ENCODE measurements at places on chromosomes 4 and X. TPM values are rescaled to one million over a fixed set of nuclear protein-coding genes. Genes with fewer than 3 reads are reported as not detected.

The MYOZ2 gene
- polyA plus RNA-seq, result not detected

The NIPAL1 gene
- 0.61 TPM for polyA plus RNA-seq

The SSX4 gene
- polyA plus RNA-seq, result not detected

The PCDH7 gene
- not detected for polyA plus RNA-seq

The AR gene
- not detected for polyA plus RNA-seq

The SPANXC gene
- not detected for polyA plus RNA-seq

The MTM1 gene
- 13.6 TPM for polyA plus RNA-seq

GRCh38 chr4:102505708-102506107 lies 4.5 kb downstream of the NFKB1 start:
- no peak overlapping the region for H3K27ac ChIP-seq
- H3K36me3 ChIP-seq, result no peaks in the 10 kb centered on the region
- no peak for DNase-seq
- H3K4me3 ChIP-seq, result no peak overlapping the region

- no peaks in the 10 kb centered on the region for H3K36me3 ChIP-seq
- H3K27ac ChIP-seq, result no peak overlapping the region
- no peaks in the 10 kb centered on the region for H3K27me3 ChIP-seq
- no peak overlapping the region for H3K4me3 ChIP-seq
Observed at GRCh38 chrX:109134777-109135176, 347.1 kb downstream of the GUCY2F start.

- no peak for DNase-seq
- H3K4me1 ChIP-seq, result no peaks in the 10 kb centered on the region
- no peak overlapping the region for H3K4me3 ChIP-seq
- no peaks in the 10 kb centered on the region for H3K27me3 ChIP-seq
- H3K27ac ChIP-seq, result no peak overlapping the region
Observed at GRCh38 chrX:51026862-51027261, 116.3 kb downstream of the BMP15 start.

GRCh38 chrX:22922961-22923360 lies 76.8 kb upstream of the DDX53 start:
- H3K36me3 ChIP-seq, result no peaks in the 10 kb centered on the region
- no peaks in the 10 kb centered on the region for H3K4me1 ChIP-seq
- H3K27me3 ChIP-seq, result no peaks in the 10 kb centered on the region
- DNase-seq, result no peak
- no peak overlapping the region for H3K27ac ChIP-seq

GRCh38 chr4:36285784-36286480 lies 4.5 kb downstream of the DTHD1 start:
- no peaks in the 10 kb centered on the region for H3K36me3 ChIP-seq
- peak overlapping the region; percentile 21 for H3K4me3 ChIP-seq
- DNase-seq, result peak; percentile 44
- peak overlapping the region; percentile 66 for H3K27ac ChIP-seq
- H3K27me3 ChIP-seq, result no peaks in the 10 kb centered on the region

DNA sequence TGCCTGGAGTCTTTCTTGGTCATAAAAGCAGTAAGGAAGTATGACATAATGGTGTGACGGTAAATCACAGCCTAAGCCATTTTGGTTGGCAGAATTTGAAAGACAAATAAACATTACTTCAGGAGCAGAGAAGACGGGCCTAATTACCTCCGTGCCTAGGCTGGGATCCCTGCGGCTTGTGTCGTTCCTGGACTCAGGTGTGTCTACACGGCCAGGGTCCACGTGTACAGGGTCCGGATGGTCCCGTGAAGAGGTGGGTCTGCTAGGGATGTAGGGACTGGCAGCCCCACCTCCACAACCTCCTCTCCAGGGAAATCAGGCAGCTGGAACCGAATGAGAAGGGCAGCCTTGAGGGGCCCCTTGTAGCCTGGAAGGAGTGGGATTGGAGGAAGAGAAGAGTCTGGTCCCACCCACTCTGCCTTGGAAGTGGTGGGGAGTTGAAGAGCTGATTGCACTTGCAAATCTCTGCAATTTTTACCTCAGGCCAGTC lies 55.4 kb upstream of the PLAC1 start:
- no peaks in the 10 kb centered on the region for H3K27me3 ChIP-seq
- DNase-seq, result no peak
- H3K4me3 ChIP-seq, result no peak overlapping the region
- no peaks in the 10 kb centered on the region for H3K36me3 ChIP-seq
- H3K4me1 ChIP-seq, result no peaks in the 10 kb centered on the region
- no peak overlapping the region for H3K27ac ChIP-seq

DNA sequence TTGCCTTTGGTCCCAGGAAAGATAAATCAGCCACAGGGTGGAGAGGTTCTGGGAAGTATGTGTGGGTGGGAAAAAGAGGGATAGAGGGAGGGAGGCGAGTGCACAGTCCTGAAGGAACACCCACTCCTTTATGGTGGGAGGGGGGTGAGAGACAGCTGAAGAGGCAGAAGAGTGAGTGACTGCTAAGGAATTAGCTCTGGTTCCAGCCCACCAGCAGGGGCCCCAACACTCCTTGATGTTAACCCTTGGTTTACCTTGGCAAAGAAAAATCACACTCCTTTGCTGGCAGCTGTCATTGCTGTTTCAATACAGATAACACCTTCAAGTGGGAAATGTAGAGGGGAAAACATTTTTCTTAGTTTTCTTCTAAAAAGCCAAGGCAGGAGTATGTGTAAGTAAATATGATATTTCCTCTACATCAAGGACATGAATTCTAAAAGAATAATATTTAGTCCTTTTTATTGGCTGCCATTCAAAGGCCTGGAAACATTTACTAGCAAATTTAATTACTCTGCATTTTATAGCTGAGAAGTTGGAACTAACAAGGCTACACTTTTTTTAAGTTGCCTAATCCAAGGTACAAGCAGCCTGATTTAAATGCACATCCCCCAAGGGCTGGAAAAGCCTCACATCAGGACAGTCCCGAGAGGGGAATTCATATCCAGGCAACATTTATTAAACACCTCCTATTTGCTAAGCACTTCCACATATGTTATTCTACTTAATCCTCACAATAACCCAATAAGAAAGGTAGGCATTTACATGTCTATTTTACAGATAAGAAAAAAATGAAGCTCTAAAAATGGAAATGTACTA lies 81.7 kb downstream of the HS6ST2 start:
- no peaks in the 10 kb centered on the region for H3K27me3 ChIP-seq
- no peak overlapping the region for H3K4me3 ChIP-seq
- no peaks in the 10 kb centered on the region for H3K36me3 ChIP-seq

GRCh38 chr4:100828986-100829685 lies 311.3 kb upstream of the EMCN start:
- H3K4me1 ChIP-seq, result no peaks in the 10 kb centered on the region
- no peak for DNase-seq
- H3K36me3 ChIP-seq, result no peaks in the 10 kb centered on the region
- no peak overlapping the region for H3K4me3 ChIP-seq

DNA sequence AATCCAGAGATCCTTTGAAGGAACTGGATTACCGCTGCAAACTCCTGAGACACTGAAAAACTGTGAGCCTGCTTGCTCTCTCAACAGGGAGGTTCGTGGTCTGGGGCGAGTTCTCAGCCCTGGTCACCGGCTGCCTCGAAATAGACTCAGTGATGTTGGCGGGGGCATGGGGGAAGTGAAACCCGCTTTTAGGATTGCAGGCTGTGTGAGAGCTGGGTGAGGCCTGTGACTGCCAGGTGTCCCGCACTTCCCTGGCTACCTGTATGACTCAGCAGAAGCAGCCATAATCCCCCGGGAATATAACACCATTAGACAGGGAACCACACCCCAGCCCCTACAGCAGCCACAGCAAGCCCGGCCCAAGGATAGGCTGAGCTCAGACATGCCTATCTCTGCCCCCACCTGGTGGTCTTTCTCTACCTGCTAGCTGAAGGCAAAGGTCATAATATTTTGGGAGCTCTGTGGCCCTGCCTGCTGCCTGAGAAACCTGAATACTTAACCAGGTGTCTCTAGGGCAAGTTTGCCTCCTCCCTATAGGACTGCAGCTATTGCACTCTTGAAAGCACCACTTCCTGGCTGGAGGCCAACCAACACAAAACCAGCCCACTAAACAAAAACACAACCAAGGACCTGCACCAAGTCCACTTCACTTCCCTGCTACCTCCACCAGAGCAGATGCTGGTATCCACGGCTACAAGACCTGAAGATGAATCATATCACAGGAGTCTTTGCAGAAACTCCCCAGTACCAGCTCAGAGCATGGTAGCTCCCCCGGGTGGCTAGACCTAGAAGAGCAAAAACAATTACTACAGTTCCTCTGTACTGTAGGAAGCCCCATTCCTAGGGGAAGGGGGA lies 202.0 kb downstream of the RRAGB start:
- DNase-seq, result no peak
- H3K4me3 ChIP-seq, result no peak overlapping the region
- no peaks in the 10 kb centered on the region for H3K4me1 ChIP-seq
- no peaks in the 10 kb centered on the region for H3K27me3 ChIP-seq

DNA sequence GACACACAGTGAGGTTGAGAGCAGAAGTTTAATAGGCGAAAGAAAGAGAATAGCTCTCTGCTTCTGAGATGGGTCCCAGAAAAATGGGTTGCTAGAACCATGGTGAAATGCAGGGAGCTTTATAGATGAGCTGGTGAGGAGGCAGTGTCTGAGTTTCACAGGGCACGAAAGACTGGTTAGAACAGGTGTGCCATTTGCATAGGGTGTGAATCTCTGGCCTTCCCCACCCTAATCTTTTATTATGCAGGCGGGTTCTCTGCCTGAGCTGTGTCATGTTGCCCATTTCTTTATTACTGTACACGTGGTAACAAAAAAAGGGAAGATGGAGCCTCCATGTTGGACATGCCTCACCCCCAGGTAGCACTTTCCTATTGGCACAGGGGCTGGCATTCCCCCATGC lies 39.1 kb downstream of the FUNDC1 start:
- H3K27ac ChIP-seq, result no peak overlapping the region
- no peaks in the 10 kb centered on the region for H3K27me3 ChIP-seq
- H3K4me1 ChIP-seq, result no peaks in the 10 kb centered on the region
- no peak for DNase-seq
- H3K4me3 ChIP-seq, result no peak overlapping the region
- no peaks in the 10 kb centered on the region for H3K36me3 ChIP-seq

DNA sequence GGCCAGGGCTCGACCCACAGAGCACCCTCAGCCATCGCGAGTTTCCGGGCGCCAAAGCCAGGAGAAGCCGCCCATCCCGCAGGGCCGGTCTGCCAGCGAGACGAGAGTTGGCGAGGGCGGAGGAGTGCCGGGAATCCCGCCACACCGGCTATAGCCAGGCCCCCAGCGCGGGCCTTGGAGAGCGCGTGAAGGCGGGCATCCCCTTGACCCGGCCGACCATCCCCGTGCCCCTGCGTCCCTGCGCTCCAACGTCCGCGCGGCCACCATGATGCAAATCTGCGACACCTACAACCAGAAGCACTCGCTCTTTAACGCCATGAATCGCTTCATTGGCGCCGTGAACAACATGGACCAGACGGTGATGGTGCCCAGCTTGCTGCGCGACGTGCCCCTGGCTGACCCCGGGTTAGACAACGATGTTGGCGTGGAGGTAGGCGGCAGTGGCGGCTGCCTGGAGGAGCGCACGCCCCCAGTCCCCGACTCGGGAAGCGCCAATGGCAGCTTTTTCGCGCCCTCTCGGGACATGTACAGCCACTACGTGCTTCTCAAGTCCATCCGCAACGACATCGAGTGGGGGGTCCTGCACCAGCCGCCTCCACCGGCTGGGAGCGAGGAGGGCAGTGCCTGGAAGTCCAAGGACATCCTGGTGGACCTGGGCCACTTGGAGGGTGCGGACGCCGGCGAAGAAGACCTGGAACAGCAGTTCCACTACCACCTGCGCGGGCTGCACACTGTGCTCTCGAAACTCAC lies 3.6 kb downstream of the MID1IP1 start:
- DNase-seq, result no peak
- peaks cover 23% of the 10 kb centered on the region for H3K4me1 ChIP-seq
- H3K27ac ChIP-seq, result peak overlapping the region; percentile 79
- H3K4me3 ChIP-seq, result peak overlapping the region; percentile 67
- H3K36me3 ChIP-seq, result no peaks in the 10 kb centered on the region

- DNase-seq, result no peak
- no peaks in the 10 kb centered on the region for H3K36me3 ChIP-seq
- no peak overlapping the region for H3K27ac ChIP-seq
- no peaks in the 10 kb centered on the region for H3K4me1 ChIP-seq
Observed at GRCh38 chrX:68844581-68844980, 15.8 kb downstream of the EFNB1 start.

- H3K27ac ChIP-seq, result no peak overlapping the region
- H3K4me1 ChIP-seq, result peaks cover 8% of the 10 kb centered on the region
- no peak for DNase-seq
- peaks cover 10% of the 10 kb centered on the region for H3K27me3 ChIP-seq
- no peak overlapping the region for H3K4me3 ChIP-seq
- no peaks in the 10 kb centered on the region for H3K36me3 ChIP-seq
Observed at GRCh38 chr4:11427121-11427996, 1.3 kb downstream of the HS3ST1 start.

GRCh38 chr4:141587897-141588296 lies 48.5 kb upstream of the IL15 start:
- H3K4me3 ChIP-seq, result no peak overlapping the region
- H3K4me1 ChIP-seq, result no peaks in the 10 kb centered on the region
- no peak overlapping the region for H3K27ac ChIP-seq
- DNase-seq, result no peak

DNA sequence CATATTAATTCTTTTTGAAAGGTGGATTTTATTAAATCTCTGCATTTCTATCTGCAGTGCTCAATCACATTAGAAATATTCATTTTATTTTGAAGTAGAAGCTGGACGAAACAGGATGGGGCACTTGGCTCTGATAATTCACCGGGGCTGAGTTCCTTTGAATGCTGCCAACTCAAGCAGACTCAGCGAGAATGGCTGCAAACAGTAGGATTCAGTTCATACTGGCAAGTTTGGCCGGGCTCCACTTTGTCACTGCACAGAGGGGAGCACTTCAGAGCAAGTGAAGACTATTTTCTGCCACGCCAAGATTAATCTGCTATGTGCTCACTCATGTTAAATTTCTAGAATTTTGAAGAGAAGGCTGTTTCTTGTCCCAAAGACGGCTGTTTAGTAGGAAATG lies 30.7 kb upstream of the KLHL8 start:
- H3K4me1 ChIP-seq, result no peaks in the 10 kb centered on the region
- no peak for DNase-seq
- no peaks in the 10 kb centered on the region for H3K27me3 ChIP-seq
- no peaks in the 10 kb centered on the region for H3K36me3 ChIP-seq

DNA sequence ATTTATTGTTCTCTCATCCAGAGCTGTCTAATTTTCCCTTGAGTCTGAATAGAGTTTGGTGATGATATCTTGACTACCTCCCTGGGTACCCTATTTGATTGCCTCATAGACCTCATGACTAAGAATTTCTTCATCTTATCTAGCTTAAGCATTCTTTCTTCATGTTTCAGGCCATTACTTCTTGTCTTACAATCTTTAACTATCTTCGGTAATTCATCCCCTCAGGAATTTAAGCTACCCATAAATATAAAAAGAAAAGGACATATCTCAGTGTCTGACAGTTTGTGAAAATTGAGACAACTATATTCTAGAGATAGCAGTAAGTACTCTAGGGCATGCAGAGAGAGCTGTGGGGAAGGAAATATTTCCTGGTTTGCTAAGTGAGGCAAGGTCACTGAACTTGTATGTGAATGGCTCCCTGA lies 466.1 kb upstream of the GRID2 start:
- no peaks in the 10 kb centered on the region for H3K27me3 ChIP-seq
- no peaks in the 10 kb centered on the region for H3K36me3 ChIP-seq
- no peak overlapping the region for H3K27ac ChIP-seq
- no peaks in the 10 kb centered on the region for H3K4me1 ChIP-seq
- no peak for DNase-seq
- no peak overlapping the region for H3K4me3 ChIP-seq

Measured in CD8-positive, alpha-beta memory T cell (primary cell).